Activated T-helper 1 cell treated with anti-CD3 and anti-CD28 coated beads, Interleukin-12 subunit alpha, Interleukin-12 subunit beta, Interleukin-2, Interleukin-4 antibody, amounts not matched to agents 30 ng/mL and 10 ng/mL and 1 ng/mL, durations not matched to agents 14 hours and 24 hours and 36 hours (primary cell): ENCODE measurements at places on chromosomes 4 and X. TPM values are rescaled to one million over a fixed set of nuclear protein-coding genes. Genes with fewer than 3 reads are reported as not detected.

- no peak overlapping the region for H3K27ac ChIP-seq
- H3K4me3 ChIP-seq: no peak overlapping the region
- no peaks in the 10 kb centered on the region for H3K36me3 ChIP-seq
- no peak for DNase-seq
- H3K27me3 ChIP-seq: no peaks in the 10 kb centered on the region
- no peaks in the 10 kb centered on the region for H3K4me1 ChIP-seq
These were observed 572.0 kb downstream of the ADGRL3 start for GRCh38 chr4:61772126-61772525.

- peaks cover 6% of the 10 kb centered on the region for H3K36me3 ChIP-seq
- H3K27ac ChIP-seq: no peak overlapping the region
- H3K4me3 ChIP-seq: no peak overlapping the region
- DNase-seq: no peak
These were observed 161.7 kb downstream of the RASL11B start for GRCh38 chr4:53023677-53024299.

GRCh38 chrX:5236096-5236495, 992.6 kb downstream of the NLGN4X start:
- no peak overlapping the region for H3K4me3 ChIP-seq
- H3K4me1 ChIP-seq: no peaks in the 10 kb centered on the region

DNA sequence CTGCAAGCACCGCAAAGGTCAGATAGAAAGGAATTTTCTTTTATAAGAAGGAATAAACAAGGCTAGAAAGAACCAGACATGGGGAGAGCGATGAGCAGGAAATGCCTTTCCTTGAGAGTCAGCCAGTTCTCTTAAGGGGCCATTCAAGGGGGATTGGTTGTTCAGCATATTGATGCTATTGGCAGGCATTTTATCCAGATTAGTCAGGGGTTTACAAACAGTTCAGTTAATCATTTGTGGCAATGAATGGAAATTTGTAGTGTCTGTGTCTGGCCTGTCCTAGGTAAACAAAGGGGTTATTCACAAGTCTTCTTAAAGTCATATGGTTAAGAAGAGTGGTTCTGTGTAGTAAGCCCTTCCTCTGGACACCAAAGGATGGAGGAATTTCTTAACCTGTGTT, 184.7 kb upstream of the FRMPD4 start:
- no peak overlapping the region for H3K27ac ChIP-seq
- no peak for DNase-seq
- H3K4me1 ChIP-seq: no peaks in the 10 kb centered on the region
- H3K36me3 ChIP-seq: no peaks in the 10 kb centered on the region
- H3K4me3 ChIP-seq: no peak overlapping the region
- no peaks in the 10 kb centered on the region for H3K27me3 ChIP-seq

DNA sequence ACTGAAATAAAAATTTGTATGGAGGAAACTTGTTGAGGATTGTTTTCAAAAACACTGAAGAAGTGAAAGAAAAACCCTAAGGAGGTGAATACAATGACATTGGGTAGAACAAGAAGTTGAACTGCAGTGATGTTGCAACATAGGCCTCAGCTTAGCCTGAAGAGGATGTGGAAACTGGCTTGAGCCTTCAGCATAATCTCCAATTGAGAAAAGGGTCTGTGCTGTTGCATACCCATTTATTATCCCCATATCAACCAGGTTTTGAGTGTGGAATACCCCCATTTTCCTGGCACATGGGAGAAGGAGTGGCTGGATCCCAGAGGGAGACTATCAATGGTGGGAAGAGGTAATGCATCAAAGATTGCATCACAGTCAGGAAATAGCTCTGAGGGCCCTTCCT, 695.0 kb upstream of the HS3ST1 start:
- H3K4me3 ChIP-seq: no peak overlapping the region
- no peak for DNase-seq
- no peak overlapping the region for H3K27ac ChIP-seq
- H3K27me3 ChIP-seq: no peaks in the 10 kb centered on the region
- no peaks in the 10 kb centered on the region for H3K4me1 ChIP-seq

GRCh38 chrX:55342533-55343501, 78.1 kb upstream of the PAGE3 start:
- H3K4me3 ChIP-seq: peak overlapping the region; percentile 37
- DNase-seq: peak; percentile 20
- peak overlapping the region; percentile 5 for H3K27ac ChIP-seq

DNA sequence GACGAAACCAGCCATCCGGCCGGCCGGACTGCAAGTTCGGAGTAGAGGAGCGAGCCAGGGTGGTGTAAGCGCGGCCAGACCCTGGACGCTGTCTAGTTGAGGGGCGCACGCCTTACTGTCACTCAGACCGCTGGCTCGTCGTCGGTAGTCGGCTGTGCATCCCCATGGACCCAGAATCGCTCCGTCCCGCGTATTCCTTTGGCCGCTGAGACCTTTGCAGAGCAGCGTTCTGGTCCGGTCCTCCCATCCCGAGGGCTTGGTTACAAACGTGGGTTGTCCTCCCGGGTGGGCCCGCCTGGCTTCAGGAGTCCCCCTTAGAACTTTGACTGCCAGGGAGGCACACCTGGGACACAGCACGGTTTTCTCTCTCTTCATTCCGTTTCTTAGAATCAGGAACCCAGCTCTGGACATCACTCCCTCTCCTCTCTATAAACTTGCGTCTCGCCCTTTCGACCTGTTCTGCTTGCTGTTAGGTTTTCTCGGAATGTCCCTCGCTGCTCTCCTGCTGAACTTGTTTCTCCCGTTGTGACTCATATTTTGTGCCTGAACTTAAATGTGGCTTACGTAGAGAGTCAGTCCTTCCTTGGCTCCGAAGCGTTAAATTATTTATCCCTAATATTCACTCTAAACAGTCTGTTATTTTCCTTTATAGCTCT, 672 bp downstream of the PGM2 start:
- no peaks in the 10 kb centered on the region for H3K27me3 ChIP-seq
- H3K27ac ChIP-seq: peak overlapping the region; percentile 86
- H3K4me1 ChIP-seq: peaks cover 40% of the 10 kb centered on the region
- H3K36me3 ChIP-seq: peaks cover 30% of the 10 kb centered on the region
- no peak for DNase-seq
- H3K4me3 ChIP-seq: peak overlapping the region; percentile 87

- DNase-seq: no peak
- H3K36me3 ChIP-seq: no peaks in the 10 kb centered on the region
- no peak overlapping the region for H3K4me3 ChIP-seq
- H3K27me3 ChIP-seq: no peaks in the 10 kb centered on the region
- no peaks in the 10 kb centered on the region for H3K4me1 ChIP-seq
- H3K27ac ChIP-seq: no peak overlapping the region
These were observed 11.9 kb upstream of the HS3ST1 start for GRCh38 chr4:11440481-11441193.

GRCh38 chr4:165834116-165834515, 38.9 kb upstream of the TLL1 start:
- no peak overlapping the region for H3K4me3 ChIP-seq
- H3K27ac ChIP-seq: no peak overlapping the region
- DNase-seq: no peak
- H3K27me3 ChIP-seq: no peaks in the 10 kb centered on the region

DNA sequence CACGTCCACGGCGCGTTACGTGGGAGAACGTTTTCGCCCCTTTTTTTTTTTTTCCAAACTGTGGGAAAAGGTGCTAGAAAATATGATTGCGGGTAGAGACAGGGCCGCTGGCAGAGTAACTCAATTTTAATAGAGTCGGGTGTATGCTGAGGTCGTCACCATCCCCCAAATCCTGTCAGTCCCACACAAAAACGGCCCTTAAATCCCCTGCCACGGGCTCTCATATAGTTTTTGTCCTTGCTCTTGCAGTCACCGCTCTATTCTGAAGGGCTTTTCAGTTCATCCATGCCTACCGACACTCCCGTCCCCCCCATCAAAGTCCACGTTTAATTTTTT, 796 bp upstream of the MED14 start:
- DNase-seq: no peak
- H3K27ac ChIP-seq: peak overlapping the region; percentile 90
- H3K4me1 ChIP-seq: peaks cover 30% of the 10 kb centered on the region
- no peaks in the 10 kb centered on the region for H3K36me3 ChIP-seq

GRCh38 chr4:155007660-155008176, 200.7 kb upstream of the NPY2R start:
- H3K4me3 ChIP-seq: no peak overlapping the region
- no peaks in the 10 kb centered on the region for H3K4me1 ChIP-seq
- H3K27me3 ChIP-seq: no peaks in the 10 kb centered on the region
- H3K27ac ChIP-seq: no peak overlapping the region
- no peaks in the 10 kb centered on the region for H3K36me3 ChIP-seq

DNA sequence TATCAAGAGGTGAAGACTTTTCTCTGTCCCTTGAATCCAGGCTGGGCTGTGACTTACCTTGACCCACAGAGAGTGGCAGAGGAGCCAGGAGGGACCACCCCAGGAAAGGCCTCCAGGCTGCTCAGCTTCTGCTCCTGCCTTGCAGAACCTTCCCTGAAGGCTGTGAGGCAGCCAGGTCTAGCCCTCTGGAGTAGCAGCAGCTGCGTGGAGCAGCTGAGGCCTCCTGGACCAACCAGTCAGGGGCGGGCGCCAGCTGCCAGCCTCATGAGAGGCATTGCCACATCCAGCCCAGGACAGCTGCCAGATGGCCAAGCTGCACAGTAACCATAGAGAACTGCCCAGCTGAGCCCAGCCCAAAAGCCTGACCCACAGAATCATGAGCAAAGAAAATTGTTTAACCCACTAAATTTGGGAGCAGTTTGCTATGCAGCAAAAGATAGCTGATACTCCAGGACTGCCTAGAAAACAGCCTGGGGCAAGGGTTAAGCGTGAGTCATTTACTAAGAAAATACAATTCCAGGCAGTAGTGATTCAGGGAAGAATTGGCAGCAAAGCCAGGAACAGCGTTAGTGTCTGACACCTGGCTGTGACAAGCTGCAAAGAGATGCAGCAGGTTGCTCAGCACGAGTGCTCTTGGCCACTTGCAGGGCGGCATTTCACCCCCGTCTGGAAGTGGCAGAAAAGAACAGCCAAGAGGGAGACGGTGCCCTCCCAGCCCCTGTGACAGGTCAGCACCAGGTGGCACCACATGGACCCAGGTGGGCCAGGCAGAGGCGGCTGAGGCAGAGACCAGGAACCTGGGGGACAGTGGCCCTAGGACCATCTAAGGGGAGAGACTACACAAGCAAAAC, 14.7 kb upstream of the PDE6B start:
- DNase-seq: no peak
- H3K36me3 ChIP-seq: no peaks in the 10 kb centered on the region
- no peak overlapping the region for H3K27ac ChIP-seq

DNA sequence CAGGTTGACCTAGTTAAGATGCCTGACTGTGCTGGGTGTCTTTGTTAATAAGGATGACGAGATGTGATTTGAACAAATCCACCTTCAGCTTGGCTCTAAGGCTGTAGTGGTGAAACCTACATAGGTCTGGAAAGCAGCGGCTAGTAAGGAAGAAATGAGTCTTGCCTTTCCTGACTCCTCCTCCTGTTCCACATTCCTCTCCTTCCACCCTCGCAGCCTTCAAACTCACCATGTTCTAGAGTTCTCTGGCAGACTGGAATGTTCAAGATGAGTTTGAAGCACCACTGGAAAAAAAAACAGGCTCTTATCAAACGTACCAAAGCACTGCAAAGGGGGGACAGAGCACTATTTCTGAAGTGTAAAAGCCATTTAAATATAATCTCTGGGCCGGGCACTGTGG, 395.4 kb downstream of the BMPR1B start:
- DNase-seq: no peak
- H3K4me1 ChIP-seq: peaks cover 14% of the 10 kb centered on the region
- H3K4me3 ChIP-seq: no peak overlapping the region
- H3K36me3 ChIP-seq: no peaks in the 10 kb centered on the region

GRCh38 chr4:121180558-121180957, 16.4 kb upstream of the TNIP3 start:
- H3K27ac ChIP-seq: peak overlapping the region; percentile 84
- peak overlapping the region; percentile 70 for H3K4me3 ChIP-seq
- H3K27me3 ChIP-seq: peaks cover 2% of the 10 kb centered on the region

DNA sequence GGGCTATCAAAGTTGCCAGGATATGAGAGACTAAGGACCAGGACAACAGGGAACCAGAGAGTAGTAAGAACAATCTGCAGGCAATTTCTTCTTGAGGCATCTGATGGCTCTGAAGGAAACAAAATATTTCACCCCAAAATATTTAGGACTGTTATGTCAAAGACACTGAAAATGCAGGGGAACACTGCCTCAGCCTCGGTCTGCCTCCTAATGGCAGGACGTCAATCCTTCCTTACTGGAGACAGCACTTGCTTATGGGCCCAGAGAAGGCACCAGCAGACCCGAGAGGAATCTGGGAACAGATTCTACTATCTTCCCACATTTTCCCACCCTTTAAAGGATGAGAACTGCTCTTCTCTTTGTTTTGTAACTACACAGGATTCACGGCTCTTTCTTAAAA, 23.3 kb downstream of the RNF150 start:
- no peaks in the 10 kb centered on the region for H3K4me1 ChIP-seq
- no peak for DNase-seq
- no peak overlapping the region for H3K4me3 ChIP-seq
- no peaks in the 10 kb centered on the region for H3K36me3 ChIP-seq
- H3K27me3 ChIP-seq: no peaks in the 10 kb centered on the region

Gene POF1B
- 0.05 and 0.12 TPM in 2 replicates for total RNA-seq

Gene NBDY
- total RNA-seq: 29.3 and 36.7 TPM in 2 replicates

Gene ZFP42
- 0.08 TPM in 1 of 2 replicates, not detected in the other for total RNA-seq

Gene VEGFD
- total RNA-seq: not detected in 2 replicates

Gene IL3RA
- total RNA-seq: 4.2 and 5.3 TPM in 2 replicates

Gene C4orf50
- 0.52 and 0.54 TPM in 2 replicates for total RNA-seq

Gene SSX4
- total RNA-seq: not detected in 2 replicates

Gene XAGE1B
- not detected in 2 replicates for total RNA-seq
